ENCODE measurements at places on chromosomes 16 and 17.

- DNase-seq, result no peak
Observed at GRCh38 chr16:48317614-48318315, 67.4 kb downstream of the SIAH1 start.

DNA sequence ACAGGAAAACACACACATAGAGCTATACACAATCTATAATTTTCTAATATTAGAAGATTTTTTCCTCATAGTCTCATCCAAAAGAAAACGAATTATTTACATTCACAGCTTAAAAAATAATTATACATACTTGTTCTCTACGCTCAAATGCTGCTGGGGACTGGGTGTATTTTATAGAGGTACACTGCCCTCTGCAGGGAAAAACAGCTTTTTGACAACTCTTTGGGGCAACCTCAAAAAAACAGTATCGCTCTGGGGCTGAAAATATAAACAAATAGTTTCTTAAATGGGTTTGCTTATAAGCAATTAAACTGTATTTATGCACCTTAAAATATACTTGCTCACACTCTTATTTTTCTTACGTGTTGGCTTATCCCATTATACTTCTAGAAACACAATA lies 261.8 kb upstream of the PSMD7 start:
- DNase-seq, result no peak

- DNase-seq, result no peak
Observed at GRCh38 chr17:44398692-44399691, 9.5 kb upstream of the ITGA2B start.

DNA sequence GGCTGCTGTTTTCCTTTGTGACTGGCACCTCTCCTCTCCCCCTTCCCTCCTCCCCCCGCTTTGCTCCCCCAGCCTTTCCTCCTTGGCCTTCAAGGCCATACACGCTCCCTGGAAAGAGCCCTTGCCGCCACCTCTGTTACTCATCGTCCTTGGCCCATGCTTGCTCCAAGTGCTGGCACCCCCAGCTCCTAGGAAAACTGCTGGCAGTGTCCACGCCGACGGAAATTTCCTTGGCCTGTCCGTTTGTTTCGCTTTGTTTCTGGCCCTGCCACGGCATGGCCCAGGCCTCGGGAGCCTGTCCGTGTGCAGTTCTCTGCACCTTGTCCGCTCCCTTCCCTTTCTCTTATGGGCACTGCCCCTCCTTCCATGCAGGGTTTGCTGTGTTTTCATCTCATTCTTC lies 18.0 kb downstream of the CA5A start:
- no peak for DNase-seq

- DNase-seq, result no peak
Observed at GRCh38 chr16:81237282-81237681, 1.2 kb upstream of the BCO1 start.

Data from naive thymus-derived CD8-positive, alpha-beta T cell (primary cell).